ENCODE measurements at places on chromosomes 12 and 14.

GRCh38 chr14:59044707-59045106 lies 143.8 kb upstream of the DAAM1 start:
- DNase-seq, result no peak

- DNase-seq, result no peak
Observed at GRCh38 chr14:77316872-77317301, 3.8 kb downstream of the POMT2 start.

- no peak for DNase-seq
Observed at GRCh38 chr12:112149596-112149995, 24.2 kb downstream of the TRAFD1 start.

DNA sequence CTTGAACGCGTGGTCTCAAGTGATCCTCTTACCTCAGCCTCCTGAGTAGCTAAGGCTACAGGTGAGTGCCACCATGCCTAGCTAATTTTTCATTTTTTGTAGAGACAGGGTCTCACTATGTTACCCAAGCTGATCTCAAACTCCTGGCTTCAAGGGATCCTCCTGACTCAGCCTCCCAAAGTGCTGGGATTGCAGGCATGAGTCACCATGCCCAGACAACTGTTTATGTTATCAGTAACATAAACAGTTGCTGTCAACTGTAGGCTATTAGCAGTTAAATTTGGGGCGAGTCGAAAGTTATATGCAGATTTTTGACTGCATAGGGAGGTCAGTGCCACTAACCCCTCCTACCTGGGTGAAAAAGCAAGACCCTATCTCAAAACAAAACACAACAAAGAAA lies 26.2 kb upstream of the LRRK2 start:
- DNase-seq, result peak; percentile 13

GRCh38 chr12:19125325-19125724 lies 4.2 kb upstream of the PLEKHA5 start:
- DNase-seq, result peak; percentile 43

DNA sequence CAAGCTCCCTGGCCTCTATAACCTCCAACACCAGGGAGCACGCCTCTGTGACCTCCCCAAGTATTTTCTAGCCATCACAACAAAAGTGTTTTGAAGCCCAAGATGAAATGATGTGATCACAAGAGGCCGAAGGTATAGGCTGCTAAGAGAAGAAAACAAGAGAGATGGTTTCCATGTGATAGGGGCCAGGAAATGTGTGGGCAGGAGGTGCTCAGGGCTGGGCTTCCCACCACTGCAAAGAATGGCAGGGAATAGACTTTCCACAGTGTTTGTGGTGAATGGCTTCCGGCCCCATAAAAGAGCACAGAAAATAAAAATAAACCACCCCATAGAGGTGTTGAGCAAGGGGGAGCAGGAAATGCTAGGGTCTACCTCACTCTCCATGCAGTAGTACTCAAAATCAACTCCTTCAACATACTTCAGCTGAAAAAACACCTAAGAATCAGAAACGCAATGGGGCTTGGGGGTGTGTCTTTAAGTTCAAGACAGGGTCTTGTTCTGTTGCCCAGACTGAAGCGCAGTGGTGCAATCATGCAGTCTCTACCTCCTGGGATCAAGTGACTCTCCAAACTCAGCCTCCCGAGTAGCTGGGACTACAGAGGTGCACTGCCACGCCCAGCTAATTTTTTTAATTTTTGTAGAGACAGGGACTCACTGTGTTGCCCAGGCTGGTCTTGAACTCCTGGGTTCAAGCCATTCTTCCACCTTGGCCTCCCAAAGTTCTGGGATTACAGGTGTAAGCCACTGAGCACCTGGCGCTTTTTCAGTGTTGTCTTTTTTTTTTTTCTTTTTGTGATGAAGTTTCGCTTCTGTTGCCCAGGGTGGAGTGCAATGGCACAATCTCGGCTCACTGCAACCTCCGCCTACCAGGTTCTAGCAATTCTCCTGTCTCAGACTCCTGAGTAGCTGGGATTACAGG lies 27.1 kb downstream of the DAD1 start:
- DNase-seq, result no peak

GRCh38 chr12:84043355-84043754 lies 869.2 kb downstream of the SLC6A15 start:
- DNase-seq, result no peak

GRCh38 chr12:100900808-100901207 lies 106.2 kb downstream of the ANO4 start:
- no peak for DNase-seq

DNA sequence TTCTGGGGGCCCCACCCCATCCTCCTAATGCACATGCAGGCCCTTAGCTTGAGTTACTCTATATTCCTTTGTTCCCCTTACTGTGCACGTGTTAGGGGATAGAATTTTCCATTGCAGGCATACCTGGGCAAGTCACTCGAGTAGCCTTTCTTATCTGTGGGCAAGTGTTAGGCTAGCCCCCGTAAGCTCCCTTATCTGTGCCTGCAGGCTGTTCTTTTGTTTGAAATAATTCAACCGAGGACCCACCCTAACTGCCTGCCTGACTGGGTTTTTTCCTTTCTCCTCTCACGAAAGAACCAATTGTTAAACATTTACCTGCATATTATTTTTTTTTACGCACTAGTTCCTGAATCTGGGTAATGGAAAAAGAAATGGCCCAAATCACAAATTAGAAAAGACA lies 21.3 kb upstream of the BCAT1 start:
- DNase-seq, result no peak

DNA sequence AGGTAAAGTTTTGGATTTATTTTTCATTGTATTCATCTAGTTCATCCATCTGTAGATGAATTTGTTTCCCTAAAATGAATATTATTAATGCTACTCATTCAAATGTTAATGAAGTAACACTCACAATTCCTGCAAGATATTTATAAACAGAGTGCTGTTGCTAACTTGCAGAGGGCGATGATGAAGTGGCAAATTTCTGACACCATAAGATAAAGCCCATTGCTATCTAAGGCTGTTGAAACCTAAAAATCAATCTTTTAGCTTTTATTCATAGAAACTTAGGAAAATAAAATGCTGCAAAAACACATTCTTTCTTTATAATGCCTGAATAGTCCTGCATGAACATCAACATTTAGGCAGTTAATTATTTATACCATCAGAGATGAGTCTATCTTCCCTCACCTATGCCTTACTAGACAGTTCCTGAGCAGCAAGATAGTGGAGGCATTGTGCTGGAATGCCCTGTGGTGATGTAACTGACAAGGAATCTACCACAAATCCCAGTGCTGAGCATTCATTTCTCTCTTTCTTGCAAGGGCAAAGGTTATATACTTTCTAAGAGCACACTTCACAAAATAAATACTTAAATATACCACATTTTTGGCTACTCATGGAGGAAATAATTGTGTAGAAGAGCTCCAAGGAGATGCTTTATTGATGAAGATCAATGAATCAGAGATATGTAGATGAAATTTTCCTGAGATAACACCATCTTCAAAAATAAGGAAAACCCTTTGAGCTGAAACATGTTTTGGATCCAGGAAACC lies 57.6 kb downstream of the LMNTD1 start:
- peak; percentile 94 for DNase-seq

DNA sequence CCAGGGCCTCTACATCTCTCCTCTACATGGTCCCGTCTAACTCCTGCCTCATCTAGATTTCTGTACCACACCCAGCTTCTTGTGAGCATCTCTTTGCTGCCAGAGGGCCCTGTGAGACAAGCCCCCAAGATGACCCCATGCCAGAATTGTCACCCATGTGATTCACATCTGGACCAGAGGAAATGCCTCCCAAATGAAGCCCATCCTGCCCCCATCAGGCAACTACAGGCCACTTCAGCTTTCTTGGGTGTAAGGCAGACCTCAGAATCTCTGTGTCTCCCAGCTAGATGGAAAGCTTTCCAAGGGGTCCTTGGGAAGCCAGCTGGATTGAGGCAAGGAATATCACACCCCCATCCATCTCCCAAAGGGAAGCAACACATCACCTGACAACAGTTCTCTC lies 9.3 kb upstream of the OAS3 start:
- no peak for DNase-seq

GRCh38 chr12:84542289-84542688 lies 370.3 kb downstream of the SLC6A15 start:
- DNase-seq, result no peak

DNA sequence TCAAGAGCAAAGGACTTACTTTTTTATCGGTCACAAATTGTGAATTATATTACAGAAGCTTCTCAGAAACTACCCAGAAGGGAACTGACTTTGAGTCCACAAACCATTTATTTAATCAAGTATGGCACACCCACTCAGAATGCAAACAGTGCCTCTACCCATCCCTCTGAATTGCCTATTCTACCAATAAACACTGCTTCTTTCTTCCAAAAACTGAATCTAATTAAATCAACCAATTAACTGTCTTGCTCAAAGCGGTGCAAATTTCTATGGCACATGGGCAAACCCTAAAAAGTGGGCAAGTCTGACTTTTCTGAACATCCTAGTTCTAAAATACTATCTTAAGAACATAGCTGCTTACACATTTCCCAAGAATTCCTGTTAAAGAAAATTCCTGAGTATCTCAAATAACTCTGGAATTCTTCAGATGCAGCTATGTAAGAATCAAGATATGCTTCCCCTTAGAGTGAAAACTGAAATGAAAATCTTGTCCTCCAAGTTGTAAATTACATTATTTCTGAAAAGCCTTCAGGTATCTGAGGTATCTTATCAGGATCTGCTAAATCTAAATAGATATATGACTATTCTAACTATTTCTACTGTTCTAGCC lies 4.3 kb downstream of the SPTLC2 start:
- peak; percentile 25 for DNase-seq

DNA sequence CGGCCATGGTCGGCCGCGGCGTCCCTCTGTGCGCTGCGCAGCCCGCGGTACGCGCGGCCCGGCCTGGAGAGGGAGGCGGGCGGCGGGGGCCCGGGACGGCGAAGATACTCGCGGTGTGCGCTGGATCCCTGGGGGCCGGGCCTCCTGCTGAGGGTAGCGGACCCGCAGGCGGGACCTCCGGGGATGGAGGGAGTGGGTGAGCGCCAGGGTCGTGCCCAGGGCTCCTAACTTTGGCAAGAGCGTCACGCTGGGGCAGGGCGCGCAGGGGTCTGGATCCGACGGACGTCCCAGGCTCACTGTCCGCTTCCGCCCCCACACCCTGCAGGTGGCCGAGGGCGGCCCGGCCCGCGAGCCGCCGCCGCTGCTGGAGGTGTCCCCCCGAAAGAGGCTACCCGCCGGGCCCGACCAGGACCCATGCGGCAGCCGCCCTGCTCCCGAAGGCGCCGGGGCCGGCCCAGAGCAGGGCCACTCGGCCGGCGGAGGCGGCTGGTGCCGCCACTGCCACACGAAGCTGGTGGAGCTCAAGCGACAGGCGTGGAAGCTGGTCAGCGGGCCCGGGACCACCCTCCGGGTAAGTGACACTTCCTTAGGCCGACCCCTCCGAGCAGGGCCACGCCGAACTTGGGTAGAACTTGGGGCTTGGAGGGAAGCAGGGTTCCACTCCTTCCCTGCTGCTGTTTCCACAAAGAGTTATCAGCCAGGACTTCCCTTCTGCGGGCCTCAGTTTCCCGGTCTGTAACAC lies 502 bp downstream of the KIF26A start:
- DNase-seq, result no peak

GRCh38 chr12:50013361-50014147 lies 11.7 kb downstream of the RACGAP1 start:
- DNase-seq, result peak; percentile 42

GRCh38 chr12:109762071-109762672 lies 48.5 kb downstream of the FAM222A start:
- DNase-seq, result no peak

GRCh38 chr14:45133683-45134050 lies 614 bp downstream of the FKBP3 start:
- DNase-seq, result no peak

DNA sequence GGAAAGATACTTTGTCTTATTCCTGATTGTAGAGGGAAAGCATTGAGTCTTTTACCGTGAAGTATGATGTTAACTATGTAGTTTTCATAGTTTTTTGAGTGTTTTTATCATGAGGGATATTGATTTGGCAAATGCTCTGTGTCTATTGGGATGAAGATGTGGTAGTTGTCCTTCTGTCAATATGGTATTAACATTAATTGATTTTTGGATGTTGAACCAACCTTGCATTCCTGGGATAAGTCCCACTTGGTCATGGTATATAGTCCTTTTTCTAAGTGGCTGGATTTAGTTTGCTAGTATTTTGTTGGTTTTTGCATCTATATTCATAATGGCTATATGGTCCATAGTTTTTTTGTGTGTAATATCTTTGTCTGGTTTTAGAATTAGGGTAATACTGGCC lies 42.8 kb downstream of the FAM222A start:
- DNase-seq, result no peak

DNA sequence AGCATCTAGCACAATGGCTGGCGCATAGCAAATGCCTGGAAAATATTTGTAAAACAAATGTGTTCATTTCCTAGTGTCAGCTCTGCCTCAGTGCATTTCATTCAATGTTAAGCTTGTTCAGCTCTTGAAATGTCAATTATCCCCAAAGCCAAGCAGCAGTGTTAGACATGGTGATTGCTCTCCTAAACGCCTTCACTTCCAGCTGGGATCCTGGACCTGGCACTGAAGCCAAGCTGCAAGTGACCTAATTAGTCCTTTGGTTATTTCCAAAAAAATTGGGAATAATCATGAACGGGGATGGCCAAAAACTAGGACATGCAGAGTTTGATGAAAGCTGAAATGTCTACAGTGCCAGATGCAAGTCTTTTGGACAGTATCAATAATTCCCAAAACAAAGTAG lies 54.9 kb upstream of the MDGA2 start:
- no peak for DNase-seq

DNA sequence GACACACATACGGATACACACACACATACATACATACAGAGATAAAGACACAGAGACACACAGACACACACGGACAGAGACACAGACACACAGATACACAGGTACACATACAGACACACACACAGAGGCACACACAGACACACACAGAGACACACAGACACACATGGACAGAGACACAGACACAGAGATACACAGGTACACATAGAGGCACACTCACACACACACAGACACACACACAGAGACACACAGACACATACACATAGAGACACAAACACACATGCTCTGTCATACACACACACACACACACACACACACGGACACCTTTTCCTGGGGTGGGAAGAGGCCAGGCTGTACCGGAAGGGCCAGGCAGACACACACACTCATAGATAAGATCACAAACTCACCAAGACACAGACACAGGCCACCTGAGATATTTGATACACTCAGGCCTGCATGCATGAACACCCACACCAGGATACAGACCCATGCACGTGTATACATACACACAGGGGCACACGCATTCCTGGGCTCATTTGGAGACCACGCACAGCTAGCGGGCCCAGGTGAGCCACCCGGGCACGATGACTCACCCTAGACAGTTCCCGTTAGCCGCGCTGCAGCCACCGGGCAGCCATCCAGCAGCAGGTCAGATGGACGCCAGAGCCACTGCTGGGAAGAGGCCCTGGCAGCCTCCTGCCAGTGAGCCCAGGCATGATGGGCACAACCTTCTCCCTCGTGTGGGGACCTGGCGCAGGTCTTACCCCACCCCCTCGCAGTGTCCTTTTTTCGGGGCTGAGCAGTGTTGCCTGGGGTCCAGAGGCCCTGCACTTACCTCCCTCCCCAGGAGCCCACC lies 1.8 kb upstream of the AHNAK2 start:
- DNase-seq, result peak; percentile 18

GRCh38 chr12:122995503-122996187 lies 15.2 kb downstream of the ARL6IP4 start:
- no peak for DNase-seq

Data from fibroblast of lung (primary cell).